GM23248 (cell line): ENCODE measurements at places on chromosomes 11 and 22. TPM values are rescaled to one million over a fixed set of nuclear protein-coding genes. Genes with fewer than 3 reads are reported as not detected.

GRCh38 chr11:134901542-134901941 lies 489.5 kb upstream of the B3GAT1 start:
- no peak overlapping the region for H3K4me3 ChIP-seq
- H3K27me3 ChIP-seq, result no peaks in the 10 kb centered on the region
- no peak for DNase-seq
- no peaks in the 10 kb centered on the region for H3K4me1 ChIP-seq
- no peak overlapping the region for H3K27ac ChIP-seq

COPB1 gene
- 302 and 366 TPM in 2 replicates for total RNA-seq

- peak overlapping the region; percentile 76 for H3K27ac ChIP-seq
- H3K4me3 ChIP-seq, result peak overlapping the region; percentile 77
- no peaks in the 10 kb centered on the region for H3K36me3 ChIP-seq
- DNase-seq, result peak; percentile 95
Observed at GRCh38 chr11:118438314-118438931, 2.1 kb downstream of the KMT2A start.

GRCh38 chr11:102831489-102832440 lies 11.6 kb downstream of the MMP3 start:
- peak overlapping the region; percentile 71 for H3K4me3 ChIP-seq
- no peak overlapping the region for H3K27ac ChIP-seq
- no peaks in the 10 kb centered on the region for H3K27me3 ChIP-seq
- H3K36me3 ChIP-seq, result no peaks in the 10 kb centered on the region
- H3K4me1 ChIP-seq, result peaks cover 28% of the 10 kb centered on the region

GRCh38 chr22:19016081-19016766 lies 80.1 kb upstream of the PRODH start:
- no peak overlapping the region for H3K27ac ChIP-seq
- H3K27me3 ChIP-seq, result no peaks in the 10 kb centered on the region; the same call in 1 of the 2 replicates
- DNase-seq, result no peak
- H3K4me1 ChIP-seq, result no peaks in the 10 kb centered on the region

TSPAN18 gene
- total RNA-seq, result 0.54 TPM in 1 of 2 replicates, not detected in the other

TRPC6 gene
- total RNA-seq, result under 0.01 and 0.11 TPM in 2 replicates

GRCh38 chr11:36389811-36390210 lies 93.7 kb downstream of the PRR5L start:
- no peaks in the 10 kb centered on the region for H3K36me3 ChIP-seq
- no peak for DNase-seq
- no peak overlapping the region for H3K4me3 ChIP-seq
- no peak overlapping the region for H3K27ac ChIP-seq
- no peaks in the 10 kb centered on the region for H3K27me3 ChIP-seq

- no peaks in the 10 kb centered on the region for H3K27me3 ChIP-seq
- peak; percentile 30 for DNase-seq
- no peaks in the 10 kb centered on the region for H3K36me3 ChIP-seq
- H3K4me3 ChIP-seq, result no peak overlapping the region
- H3K4me1 ChIP-seq, result peaks cover 23% of the 10 kb centered on the region
- H3K27ac ChIP-seq, result no peak overlapping the region
Observed at GRCh38 chr11:110858547-110858921, 146.3 kb upstream of the ARHGAP20 start.

DNA sequence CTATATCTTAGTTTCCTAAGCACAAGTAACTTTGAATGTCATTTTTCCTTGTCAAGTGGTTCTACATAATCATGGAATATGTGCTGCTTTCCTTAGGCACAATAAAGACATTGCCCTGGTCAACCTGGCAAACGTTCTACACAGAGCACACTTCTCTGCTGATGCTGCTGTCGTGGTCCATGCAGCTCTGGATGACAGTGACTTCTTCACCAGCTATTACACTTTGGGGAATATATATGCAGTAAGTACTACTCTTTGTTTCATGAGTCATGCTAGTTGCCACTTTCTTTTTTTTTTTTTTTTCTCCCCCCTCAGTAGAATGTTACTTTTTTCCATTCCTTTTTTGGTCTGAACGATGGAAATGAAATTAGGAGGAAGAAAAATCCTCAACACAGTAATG lies 38.5 kb downstream of the TTC17 start:
- DNase-seq, result peak; percentile 19
- no peaks in the 10 kb centered on the region for H3K4me1 ChIP-seq
- H3K27ac ChIP-seq, result no peak overlapping the region
- peaks cover 59% of the 10 kb centered on the region for H3K36me3 ChIP-seq
- no peak overlapping the region for H3K4me3 ChIP-seq

DNA sequence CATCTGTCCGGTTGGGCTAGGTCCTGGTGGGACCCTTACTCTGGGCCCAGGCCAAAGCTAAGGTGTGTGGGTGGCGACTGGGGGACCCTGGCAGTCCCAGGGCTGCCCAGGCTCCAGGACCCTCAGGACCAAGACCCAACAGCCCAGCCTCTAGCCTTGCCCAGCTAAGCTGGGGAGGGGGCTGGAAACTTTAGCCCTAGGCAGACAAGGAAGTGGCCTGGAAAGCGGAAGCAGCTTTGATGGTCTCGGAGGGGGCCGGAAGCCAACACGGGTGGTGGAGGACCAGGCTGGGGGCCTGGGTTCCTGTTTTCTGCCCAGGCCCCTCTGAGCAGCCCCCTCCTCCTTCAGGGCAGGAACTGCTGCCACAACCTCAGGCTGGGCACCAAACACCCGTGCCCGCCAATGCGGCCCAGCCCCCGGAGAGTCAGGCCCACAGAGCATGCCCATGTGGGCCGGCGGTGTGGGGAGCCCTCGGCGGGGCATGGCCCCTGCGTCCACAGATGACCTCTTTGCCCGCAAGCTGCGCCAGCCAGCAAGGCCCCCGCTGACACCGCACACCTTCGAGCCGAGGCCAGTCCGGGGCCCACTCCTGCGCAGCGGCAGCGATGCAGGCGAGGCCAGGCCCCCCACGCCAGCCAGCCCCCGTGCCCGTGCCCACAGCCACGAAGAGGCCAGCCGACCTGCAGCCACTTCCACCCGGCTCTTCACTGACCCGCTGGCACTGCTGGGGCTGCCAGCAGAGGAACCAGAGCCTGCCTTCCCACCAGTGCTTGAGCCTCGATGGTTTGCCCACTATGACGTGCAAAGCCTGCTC lies 2.8 kb downstream of the SIPA1 start:
- H3K4me1 ChIP-seq, result no peaks in the 10 kb centered on the region
- DNase-seq, result no peak
- H3K4me3 ChIP-seq, result no peak overlapping the region
- no peaks in the 10 kb centered on the region; the same call in 1 of the 2 replicates for H3K36me3 ChIP-seq
- H3K27ac ChIP-seq, result no peak overlapping the region

GRCh38 chr22:30485362-30485988 lies 13.7 kb upstream of the SEC14L3 start:
- no peak overlapping the region for H3K4me3 ChIP-seq
- H3K27ac ChIP-seq, result no peak overlapping the region
- H3K27me3 ChIP-seq, result no peaks in the 10 kb centered on the region
- H3K36me3 ChIP-seq, result no peaks in the 10 kb centered on the region

- DNase-seq, result peak; percentile 43
- peaks cover 16% of the 10 kb centered on the region for H3K4me1 ChIP-seq
- peak overlapping the region; percentile 96 for H3K4me3 ChIP-seq
- H3K27ac ChIP-seq, result peak overlapping the region; percentile 66
Observed at GRCh38 chr11:64876229-64876750, 2.1 kb downstream of the EHD1 start.

DNA sequence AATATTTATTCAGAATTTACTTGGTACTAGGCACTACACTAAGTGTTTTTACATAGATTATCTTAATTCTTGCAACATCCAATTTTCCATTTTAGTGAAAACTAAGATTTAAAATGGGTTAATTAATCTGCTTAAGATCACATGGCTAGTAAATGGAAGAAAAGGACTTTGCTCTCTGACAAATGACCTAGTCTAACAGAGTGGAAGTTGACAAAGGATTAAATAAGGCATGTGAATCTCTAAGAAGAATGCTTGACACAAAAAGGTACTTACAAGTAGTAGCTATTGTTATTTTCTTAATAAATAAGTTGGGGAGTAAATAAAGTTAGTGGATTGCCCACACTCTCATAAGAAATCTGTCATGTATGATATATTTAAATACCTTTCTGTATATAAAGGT lies 584.8 kb downstream of the DLG2 start:
- no peaks in the 10 kb centered on the region for H3K27me3 ChIP-seq
- H3K4me1 ChIP-seq, result no peaks in the 10 kb centered on the region
- H3K36me3 ChIP-seq, result no peaks in the 10 kb centered on the region
- no peak overlapping the region for H3K4me3 ChIP-seq
- DNase-seq, result no peak

LYVE1 gene
- total RNA-seq, result not detected in 2 replicates

PHOX2A gene
- not detected in 2 replicates for total RNA-seq

- DNase-seq, result no peak
- H3K4me3 ChIP-seq, result no peak overlapping the region
- no peaks in the 10 kb centered on the region for H3K36me3 ChIP-seq
- no peak overlapping the region for H3K27ac ChIP-seq
- H3K4me1 ChIP-seq, result no peaks in the 10 kb centered on the region
Observed at GRCh38 chr11:114215871-114216795, 80.1 kb upstream of the NNMT start.

PRR14L gene
- 7.6 and 34.1 TPM in 2 replicates for total RNA-seq

DNA sequence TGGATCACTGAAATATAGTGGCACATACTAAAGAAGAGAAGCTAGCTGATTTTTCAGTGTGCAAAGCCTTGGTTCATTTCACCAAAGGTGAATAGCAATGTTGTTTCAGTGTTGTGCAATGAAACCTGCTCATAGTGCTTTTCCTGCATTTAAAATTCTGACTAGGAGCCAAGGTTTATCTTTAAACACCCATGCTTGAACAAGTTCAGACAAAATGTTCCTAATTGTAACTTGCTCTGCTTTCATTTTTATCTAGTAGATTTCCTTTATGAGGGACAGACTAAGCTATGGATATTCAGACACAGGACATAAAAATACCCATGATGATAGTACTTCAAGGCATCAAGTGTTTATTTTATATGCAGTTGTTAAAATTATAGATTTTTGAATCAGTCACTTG lies 47.7 kb downstream of the BBOX1 start:
- DNase-seq, result no peak
- peaks cover 10% of the 10 kb centered on the region for H3K4me1 ChIP-seq
- H3K4me3 ChIP-seq, result no peak overlapping the region
- no peaks in the 10 kb centered on the region for H3K36me3 ChIP-seq
- H3K27ac ChIP-seq, result no peak overlapping the region
- H3K27me3 ChIP-seq, result no peaks in the 10 kb centered on the region

- no peaks in the 10 kb centered on the region for H3K36me3 ChIP-seq
- no peak for DNase-seq
- H3K4me3 ChIP-seq, result peak overlapping the region; percentile 36; the same call in 1 of the 2 replicates
- H3K27me3 ChIP-seq, result peaks cover 37% of the 10 kb centered on the region
- no peak overlapping the region for H3K27ac ChIP-seq
Observed at GRCh38 chr11:31996159-31996881, 94.6 kb upstream of the RCN1 start.

GRCh38 chr11:77690649-77691048 lies 53.1 kb upstream of the CLNS1A start:
- no peaks in the 10 kb centered on the region for H3K4me1 ChIP-seq
- H3K27ac ChIP-seq, result no peak overlapping the region
- DNase-seq, result no peak
- peaks cover 41% of the 10 kb centered on the region for H3K36me3 ChIP-seq

- no peak overlapping the region for H3K4me3 ChIP-seq
- H3K4me1 ChIP-seq, result no peaks in the 10 kb centered on the region
- no peaks in the 10 kb centered on the region for H3K27me3 ChIP-seq
- no peaks in the 10 kb centered on the region for H3K36me3 ChIP-seq
- H3K27ac ChIP-seq, result no peak overlapping the region
Observed at GRCh38 chr22:30434843-30435242, 9.3 kb downstream of the MTFP1 start.

TST gene
- 44.5 and 46.7 TPM in 2 replicates for total RNA-seq

MS4A3 gene
- not detected in 2 replicates for total RNA-seq

- peaks cover under 1% of the 10 kb centered on the region; the same call in 1 of the 2 replicates for H3K4me1 ChIP-seq
- no peak for DNase-seq
- no peak overlapping the region for H3K27ac ChIP-seq
- no peak overlapping the region for H3K4me3 ChIP-seq
- H3K36me3 ChIP-seq, result peaks cover 4% of the 10 kb centered on the region
- H3K27me3 ChIP-seq, result no peaks in the 10 kb centered on the region
Observed at GRCh38 chr22:31836010-31836409, 82.2 kb downstream of the DEPDC5 start.

GRCh38 chr11:92642177-92642931 lies 327.1 kb upstream of the MTNR1B start:
- H3K4me1 ChIP-seq, result no peaks in the 10 kb centered on the region
- peak; percentile 19 for DNase-seq
- H3K27me3 ChIP-seq, result no peaks in the 10 kb centered on the region
- no peaks in the 10 kb centered on the region for H3K36me3 ChIP-seq
- no peak overlapping the region for H3K4me3 ChIP-seq
